ENCODE measurements at places on chromosomes 1 and 21.
A peak's percentile ranks its signal among the peaks of the same experiment; 100 is the strongest.

- DNase-seq: no peak
Observed at GRCh38 chr1:217443845-217444244, 187.0 kb downstream of the GPATCH2 start.

DNA sequence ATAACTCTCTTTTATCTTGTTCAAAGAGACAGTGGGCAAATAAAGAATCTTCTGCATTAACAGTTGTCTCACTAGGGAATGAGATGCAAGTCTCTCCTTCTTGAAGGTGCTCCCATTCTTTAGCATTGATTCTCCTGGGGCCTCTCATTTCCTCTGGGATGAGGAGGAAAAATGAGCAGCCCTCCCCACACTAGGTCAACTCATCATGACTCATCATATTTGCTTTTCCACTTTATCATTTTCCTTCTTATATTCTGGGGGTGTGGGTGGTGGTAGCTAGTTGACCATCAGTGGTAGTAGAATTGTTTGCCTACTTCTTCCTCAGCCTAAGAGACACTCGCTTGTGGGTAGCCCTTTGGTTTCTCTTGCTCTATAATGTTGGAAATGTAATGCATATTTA lies 182.0 kb upstream of the C1orf87 start:
- DNase-seq: no peak

- DNase-seq: peak; percentile 30
Observed at GRCh38 chr1:9128166-9128519, 759 bp downstream of the GPR157 start.

DNA sequence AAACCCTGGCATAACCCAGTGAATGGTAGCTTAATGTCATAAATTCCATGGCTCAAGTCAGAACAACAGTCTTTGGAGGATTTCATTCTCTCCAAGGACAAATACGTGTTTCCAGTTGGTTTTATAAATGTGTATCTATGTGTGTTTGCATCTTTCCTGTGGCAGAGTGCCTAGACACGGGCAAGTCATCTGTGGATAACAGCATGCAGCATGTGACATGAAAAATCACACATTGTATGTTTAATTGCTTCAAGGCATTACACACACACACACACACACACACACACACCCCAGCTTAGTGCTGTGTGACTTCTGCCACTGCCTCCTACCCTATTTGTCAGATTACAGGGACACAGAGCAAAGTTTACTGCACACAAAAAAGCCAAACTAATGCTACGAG lies 68.2 kb upstream of the SSX2IP start:
- no peak for DNase-seq

DNA sequence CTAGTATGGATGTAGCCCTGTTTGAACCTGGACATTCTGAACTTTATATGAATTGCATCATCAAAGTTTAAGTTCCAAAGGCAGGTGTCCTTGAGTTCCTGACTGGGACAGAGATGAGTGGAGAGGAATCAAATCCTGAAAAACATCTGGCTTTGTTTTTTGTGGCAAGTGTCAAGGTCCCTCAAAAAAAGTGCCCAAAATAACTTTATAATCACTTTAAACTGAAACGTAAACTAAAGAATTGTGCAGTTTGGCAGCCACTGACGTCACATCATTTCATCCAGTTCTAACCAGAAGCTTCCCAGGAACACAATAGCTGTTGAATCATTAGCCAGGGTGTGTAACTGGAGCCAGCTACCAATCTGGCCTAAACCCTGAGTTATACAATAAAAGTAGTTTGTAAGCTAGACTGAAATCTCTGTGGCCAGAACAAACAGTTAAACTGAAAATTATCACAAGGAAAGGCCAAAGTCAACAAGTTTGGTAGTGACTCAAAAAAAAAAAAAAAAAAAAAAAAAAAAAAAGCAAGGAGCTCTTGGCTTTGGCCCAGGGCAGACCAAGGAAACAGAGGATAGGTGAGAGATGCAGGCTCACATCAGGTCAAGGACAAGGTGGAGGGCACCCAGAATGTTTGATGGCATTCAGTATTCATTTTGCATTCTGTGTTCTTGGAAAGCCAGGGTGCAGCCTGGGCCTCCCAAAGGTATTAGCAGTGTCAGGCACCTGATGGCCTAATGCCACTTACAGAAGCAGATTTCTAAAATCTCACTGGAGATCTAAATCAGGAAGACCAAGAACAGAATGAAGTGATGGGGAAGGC lies 74.3 kb downstream of the TNFSF18 start:
- no peak for DNase-seq

- peak; percentile 77 for DNase-seq
Observed at GRCh38 chr21:45154511-45155508, 80.4 kb downstream of the ADARB1 start.

DNA sequence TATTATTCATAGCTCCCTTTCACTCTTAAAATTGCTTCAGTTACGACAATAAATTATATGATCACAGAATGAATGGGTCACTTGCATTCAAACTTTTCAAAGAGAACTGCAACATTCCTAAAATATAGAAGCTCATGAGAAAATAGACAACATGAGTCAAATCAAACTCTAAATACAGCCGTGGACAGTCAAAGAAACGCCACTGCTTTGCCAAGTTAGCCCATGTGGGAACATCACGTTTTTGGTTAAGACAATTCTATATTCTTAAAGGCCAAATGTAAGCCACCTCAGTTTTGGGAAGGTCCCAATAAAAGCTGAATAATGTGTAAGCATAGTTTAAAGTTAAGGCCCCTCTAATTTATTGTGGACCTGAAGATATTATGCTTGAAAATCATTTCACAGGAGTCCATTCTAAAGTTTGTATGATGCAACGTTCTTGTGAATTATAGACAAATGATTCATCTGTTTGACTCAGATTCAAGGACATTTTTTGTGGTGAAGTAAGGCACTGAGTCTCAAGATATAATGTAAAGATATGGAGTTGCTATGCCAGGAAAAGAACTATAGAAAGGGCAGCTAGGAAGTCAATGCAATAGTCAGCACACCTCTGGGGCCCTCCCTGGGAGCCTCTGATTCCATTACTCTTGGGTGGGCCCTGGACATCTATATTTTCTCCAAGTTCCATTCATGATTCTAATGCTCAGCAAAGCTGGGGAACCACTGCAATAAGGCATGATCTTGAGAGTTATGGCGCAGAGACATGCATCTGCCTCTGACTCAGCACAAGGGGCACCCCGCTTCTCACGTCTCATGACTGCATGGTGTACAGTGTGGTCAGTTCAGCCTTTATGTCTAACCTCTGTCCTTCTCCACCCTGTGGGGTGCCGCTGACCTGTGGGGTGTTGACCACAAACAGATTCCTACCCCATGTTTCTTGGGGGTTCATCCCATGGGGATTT lies 33.9 kb downstream of the ETS2 start:
- DNase-seq: peak; percentile 59

GRCh38 chr1:40404670-40405462 lies 31.3 kb downstream of the SMAP2 start:
- DNase-seq: peak; percentile 82

- peak; percentile 30 for DNase-seq
Observed at GRCh38 chr1:154502744-154503115, 518 bp upstream of the SHE start.

GRCh38 chr1:178011465-178011828 lies 41.6 kb upstream of the SEC16B start:
- no peak for DNase-seq

- DNase-seq: no peak
Observed at GRCh38 chr1:156680056-156680455, 2.8 kb upstream of the NES start.

- DNase-seq: no peak
Observed at GRCh38 chr1:61208831-61209230, 126.5 kb downstream of the NFIA start.

DNA sequence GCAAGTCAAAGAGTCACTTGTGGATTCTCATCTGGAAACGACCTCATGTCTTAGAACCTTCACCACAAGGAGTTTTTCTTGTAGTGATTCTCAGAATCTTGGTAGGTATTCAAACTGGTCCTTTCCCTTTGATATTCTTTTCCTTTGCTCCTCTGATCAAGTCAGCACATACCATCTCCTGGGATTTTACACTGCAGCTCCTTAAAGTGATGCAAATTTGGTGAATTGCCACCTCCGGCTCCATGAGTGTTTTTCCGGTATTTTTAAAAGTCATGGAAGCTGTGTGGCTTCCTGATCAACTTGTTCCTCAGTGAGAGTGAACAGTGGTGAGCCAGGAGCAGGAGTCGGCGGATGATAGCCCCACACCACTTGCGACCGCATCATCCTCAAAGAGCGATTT lies 182.1 kb upstream of the DAB1 start:
- DNase-seq: no peak

- DNase-seq: peak; percentile 77
Observed at GRCh38 chr1:6414443-6414844, 5.3 kb downstream of the HES2 start.

GRCh38 chr1:165600793-165601192 lies 30.2 kb upstream of the MGST3 start:
- no peak for DNase-seq

GRCh38 chr1:169368406-169368769 lies 393 bp downstream of the BLZF1 start:
- peak; percentile 57 for DNase-seq

DNA sequence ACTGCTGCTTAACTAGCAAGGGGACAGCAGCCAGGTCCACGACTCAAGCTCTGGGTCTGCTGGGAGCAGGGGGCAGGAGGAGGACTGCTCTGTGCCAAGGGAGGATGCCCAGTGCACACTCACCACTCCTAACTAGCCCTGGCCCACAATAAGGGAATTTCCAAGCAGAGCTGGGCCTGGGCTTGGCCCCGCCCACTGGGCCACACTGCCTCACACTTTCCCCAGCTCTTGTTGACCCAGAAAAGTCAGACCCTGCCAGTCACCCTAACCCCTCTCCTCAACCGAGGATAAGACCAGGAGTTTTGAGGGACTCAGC lies 18.7 kb downstream of the SLC9A1 start:
- DNase-seq: no peak

DNA sequence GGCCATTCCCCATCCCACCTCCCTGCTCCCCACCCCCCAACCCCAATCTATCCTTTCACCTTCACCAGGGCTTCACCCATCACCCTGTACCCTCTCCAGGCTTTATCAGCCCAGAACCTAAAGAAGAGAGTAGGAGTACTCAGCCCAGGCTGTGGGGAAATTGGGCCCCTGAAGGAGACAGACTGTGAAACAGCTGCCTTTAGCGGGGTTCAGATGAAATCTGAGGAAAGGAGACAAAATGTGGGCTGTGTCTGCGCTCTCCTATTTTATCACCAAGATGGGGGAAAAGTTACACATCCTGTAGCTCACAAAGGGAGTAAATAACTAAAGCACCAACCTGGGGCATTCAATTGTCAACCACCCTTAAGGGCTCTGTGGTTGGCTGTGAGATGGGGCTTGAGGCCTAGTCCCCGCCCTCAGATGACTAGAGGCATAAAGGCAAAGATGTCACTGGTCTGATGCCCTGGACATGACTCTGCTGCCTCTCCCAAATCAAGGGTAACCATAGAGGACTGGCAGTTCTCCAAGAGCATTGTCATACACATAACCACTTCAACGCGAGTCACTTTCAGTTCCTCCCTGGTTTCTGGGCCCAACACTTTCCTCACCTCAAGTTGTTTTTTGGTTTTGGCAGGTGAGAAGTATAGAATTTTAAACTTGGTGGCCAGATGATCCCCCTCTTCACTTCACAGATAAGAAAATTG lies 30.0 kb downstream of the SLC27A3 start:
- peak; percentile 96 for DNase-seq

DNA sequence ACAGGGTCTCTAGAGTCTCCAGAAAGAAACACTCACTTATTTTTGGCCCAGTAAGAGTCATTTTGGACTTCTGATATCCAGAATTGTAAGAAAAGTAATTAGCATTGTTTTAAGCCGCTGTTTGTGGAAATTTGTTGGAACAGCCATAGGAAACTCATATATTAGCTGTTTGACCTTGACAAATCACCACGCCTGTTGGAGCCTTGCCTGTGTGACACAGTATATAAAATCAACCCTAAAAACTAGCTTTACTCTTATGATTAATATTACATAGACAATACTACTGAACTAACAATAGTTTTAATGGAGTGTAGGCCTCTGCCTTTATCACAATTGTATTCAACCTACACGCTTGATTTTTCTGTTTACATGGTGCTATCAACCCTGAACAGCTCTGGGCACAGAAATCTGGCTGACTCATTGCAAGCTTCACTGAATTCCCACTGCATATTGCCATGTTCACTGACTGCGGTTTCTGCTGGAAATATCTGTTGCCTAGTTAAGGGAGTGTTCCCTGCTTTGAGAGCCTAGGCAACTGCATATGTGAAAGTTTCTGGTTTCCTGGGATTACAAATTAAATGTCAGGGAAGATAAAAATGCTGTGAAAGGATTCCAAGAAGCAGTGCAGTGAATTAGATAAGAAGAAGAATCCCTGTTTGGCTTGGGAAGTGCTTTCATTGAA lies 419.5 kb upstream of the DEPDC1 start:
- no peak for DNase-seq

DNA sequence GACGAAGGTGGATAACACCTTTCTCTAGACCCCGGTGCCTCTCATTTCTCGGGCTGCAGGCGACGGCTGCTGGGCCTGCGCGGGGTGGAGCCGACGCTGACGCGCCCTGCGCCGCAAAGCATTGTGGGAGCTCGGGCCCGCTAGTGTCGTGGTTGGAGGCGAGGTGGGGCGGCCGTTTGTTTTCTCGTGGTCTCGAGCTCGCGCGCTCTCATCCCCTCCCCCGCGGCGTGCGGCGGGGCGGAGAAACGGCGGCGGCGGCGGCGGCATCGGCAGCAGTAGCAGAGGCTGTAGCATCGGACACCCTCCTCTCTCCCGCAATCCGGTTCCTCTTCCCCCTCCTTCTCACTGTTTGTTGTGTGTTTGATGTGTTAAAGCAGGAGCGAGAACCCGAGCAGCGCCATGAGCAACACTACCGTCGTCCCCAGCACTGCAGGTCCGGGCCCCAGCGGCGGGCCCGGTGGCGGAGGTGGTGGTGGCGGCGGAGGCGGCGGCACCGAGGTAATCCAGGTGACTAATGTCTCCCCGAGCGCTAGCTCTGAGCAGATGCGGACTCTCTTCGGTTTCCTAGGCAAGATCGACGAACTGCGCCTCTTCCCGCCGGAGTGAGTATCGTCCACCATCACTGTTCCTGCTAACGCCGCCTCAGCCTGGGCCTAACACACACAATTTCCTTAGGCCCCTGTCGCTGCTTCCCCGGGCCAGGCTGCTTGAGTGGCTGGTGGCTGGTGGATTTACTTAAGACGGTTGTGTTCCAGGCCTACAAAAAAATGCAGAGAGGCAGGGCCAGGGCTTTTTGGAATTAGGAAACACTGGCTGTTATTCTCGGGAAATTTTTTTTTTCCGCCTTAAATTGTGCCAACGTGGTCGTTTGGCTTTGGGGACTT lies at the start of gene SRSF11:
Gene SRSF11, plus strand, starts transcription at position 143 of the 884 bp plus-strand sequence. Its CDS starts 257 bp downstream, at position 400.
- peak; percentile 98 for DNase-seq

GRCh38 chr1:174469687-174470086 lies 21.9 kb downstream of the GPR52 start:
- DNase-seq: no peak

DNA sequence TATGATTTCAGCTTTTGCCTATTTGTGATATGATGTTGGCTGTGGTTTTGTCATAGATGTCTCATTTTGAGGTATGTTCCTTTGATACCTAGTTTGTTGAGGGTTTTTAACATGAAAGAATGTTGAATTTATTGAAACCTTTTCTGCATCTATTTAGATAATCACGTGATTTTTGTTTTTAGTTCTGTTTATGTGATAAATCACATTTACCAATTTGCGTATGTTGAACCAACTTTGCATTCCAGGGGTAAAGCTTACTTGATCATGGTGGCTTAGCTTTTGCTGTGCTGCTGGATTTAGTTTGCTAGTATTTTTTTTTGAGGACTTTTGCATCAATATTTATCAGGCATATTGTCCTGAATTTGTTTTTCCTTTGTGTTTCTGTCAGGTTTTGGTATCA lies 26.5 kb upstream of the IFI16 start:
- DNase-seq: no peak

All from hematopoietic multipotent progenitor cell treated with erythropoietin and hydrocortisone succinate and interleukin-3 and kit ligand, for 4 days (in vitro differentiated cells).